ENCODE measurements at places on chromosomes 5 and 9.
A peak's percentile ranks its signal among the peaks of the same experiment; 100 is the strongest.

DNA sequence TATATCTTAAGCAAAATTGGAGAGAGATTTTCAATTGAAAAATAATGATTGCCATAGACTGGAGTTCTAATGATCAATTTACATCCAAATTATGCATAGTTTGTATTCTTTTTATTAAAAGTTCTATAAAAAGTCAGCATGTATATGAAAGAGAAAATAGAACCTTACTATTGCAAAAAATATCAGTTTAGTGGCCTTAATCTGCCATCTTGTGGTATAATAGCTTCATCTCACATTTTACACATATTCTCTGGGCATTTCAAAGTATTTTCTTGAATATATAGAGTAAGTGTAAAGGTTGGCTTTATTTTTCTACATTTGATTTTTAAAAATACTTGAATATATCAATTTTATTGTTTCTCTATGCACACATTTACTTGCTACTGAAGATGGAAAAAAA, 1858.6 kb upstream of the CDH9 start:
- no peak overlapping the region for H3K27ac ChIP-seq
- no peaks in the 10 kb centered on the region for H3K36me3 ChIP-seq
- no peak overlapping the region for H3K4me3 ChIP-seq
- no peaks in the 10 kb centered on the region for H3K4me1 ChIP-seq
- no peaks in the 10 kb centered on the region for H3K27me3 ChIP-seq

- no peak for DNase-seq
- no peaks in the 10 kb centered on the region for H3K4me1 ChIP-seq
- H3K27ac ChIP-seq, result no peak overlapping the region
- H3K36me3 ChIP-seq, result no peaks in the 10 kb centered on the region
- H3K4me3 ChIP-seq, result no peak overlapping the region
- H3K27me3 ChIP-seq, result no peaks in the 10 kb centered on the region
Observed at GRCh38 chr5:19986031-19986619, 1.9 kb downstream of the CDH18 start.

- H3K36me3 ChIP-seq, result peaks cover 41% of the 10 kb centered on the region
- no peaks in the 10 kb centered on the region for H3K27me3 ChIP-seq
- no peak for DNase-seq
- H3K27ac ChIP-seq, result peak overlapping the region; percentile 86
- H3K4me1 ChIP-seq, result peaks cover 94% of the 10 kb centered on the region
- no peak overlapping the region for H3K4me3 ChIP-seq
Observed at GRCh38 chr9:128913995-128914772, 6.6 kb upstream of the PHYHD1 start.

DNA sequence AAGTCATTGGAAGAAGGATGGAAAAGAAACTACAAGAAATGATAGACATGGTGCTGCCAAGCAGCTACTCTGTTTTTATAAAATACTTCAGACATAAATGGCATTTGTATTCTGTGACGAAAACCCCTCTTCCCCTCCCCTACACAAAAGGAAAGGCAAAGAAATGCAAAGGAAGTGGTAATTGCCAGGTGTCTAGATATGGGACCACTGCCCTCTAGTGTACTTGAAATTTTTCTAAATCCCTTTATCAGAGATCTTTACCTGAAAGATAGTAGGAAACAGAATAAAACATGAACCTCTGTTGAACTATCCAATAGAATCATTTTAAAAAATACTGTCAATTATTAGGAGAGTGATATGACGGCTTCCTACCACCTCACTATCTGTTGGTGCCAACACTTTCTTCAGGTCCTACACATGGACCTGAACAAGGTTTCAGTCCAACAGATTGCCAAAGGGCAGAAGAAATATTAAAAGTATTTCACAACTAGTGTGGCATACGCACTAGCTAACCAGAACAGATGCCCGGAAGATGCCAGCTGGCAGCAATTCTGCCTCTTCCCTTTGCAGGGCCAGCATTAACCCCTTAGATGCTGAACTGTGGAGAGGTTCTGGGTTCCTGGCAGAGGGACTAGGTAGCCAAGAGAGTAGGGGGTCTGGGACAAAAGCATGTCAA, 104.1 kb downstream of the TSSK1B start:
- H3K4me3 ChIP-seq, result no peak overlapping the region
- no peak for DNase-seq
- H3K27ac ChIP-seq, result no peak overlapping the region
- no peaks in the 10 kb centered on the region for H3K27me3 ChIP-seq

GRCh38 chr9:3299872-3300271, 225.9 kb downstream of the RFX3 start:
- no peak for DNase-seq
- H3K36me3 ChIP-seq, result no peaks in the 10 kb centered on the region
- no peak overlapping the region for H3K27ac ChIP-seq
- H3K4me3 ChIP-seq, result no peak overlapping the region
- no peaks in the 10 kb centered on the region for H3K4me1 ChIP-seq

GRCh38 chr5:36200513-36200912, 41.2 kb downstream of the NADK2 start:
- no peak overlapping the region for H3K27ac ChIP-seq
- no peak overlapping the region for H3K4me3 ChIP-seq
- H3K4me1 ChIP-seq, result peaks cover 21% of the 10 kb centered on the region
- no peaks in the 10 kb centered on the region for H3K27me3 ChIP-seq

DNA sequence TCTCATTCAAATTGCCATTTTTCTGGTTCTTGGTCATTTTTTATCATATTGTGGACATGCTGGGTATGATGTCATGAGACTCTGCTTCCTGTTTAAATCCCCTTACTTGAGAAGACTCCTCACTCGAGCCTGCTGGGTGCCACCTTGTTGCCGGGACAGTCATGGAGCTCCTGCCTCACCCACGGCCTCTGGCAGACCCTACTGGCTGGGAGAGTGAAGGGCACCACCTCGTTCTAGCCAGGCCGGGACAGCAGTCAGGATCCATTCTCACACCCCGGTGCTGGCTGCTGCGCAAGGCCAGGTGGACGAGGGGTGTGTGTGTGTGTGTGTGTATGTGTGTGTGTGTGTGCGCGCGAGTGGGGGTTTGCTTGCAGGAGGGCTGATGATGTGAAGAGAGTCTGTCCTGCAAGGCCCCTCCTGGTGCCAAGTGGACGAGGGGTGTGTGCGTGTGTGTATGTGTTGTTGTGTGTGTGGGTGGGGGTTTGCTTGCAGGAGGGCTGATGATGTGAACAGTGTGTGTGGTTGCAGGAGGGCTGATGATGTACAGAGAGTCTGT, 4.4 kb downstream of the CEP72 start:
- H3K27ac ChIP-seq, result no peak overlapping the region
- DNase-seq, result no peak
- no peak overlapping the region for H3K4me3 ChIP-seq
- peaks cover 10% of the 10 kb centered on the region for H3K4me1 ChIP-seq
- H3K27me3 ChIP-seq, result no peaks in the 10 kb centered on the region

All from right atrium auricular region (tissue), 2 donors.